ENCODE measurements at places on chromosomes 5 and 9.

DNA sequence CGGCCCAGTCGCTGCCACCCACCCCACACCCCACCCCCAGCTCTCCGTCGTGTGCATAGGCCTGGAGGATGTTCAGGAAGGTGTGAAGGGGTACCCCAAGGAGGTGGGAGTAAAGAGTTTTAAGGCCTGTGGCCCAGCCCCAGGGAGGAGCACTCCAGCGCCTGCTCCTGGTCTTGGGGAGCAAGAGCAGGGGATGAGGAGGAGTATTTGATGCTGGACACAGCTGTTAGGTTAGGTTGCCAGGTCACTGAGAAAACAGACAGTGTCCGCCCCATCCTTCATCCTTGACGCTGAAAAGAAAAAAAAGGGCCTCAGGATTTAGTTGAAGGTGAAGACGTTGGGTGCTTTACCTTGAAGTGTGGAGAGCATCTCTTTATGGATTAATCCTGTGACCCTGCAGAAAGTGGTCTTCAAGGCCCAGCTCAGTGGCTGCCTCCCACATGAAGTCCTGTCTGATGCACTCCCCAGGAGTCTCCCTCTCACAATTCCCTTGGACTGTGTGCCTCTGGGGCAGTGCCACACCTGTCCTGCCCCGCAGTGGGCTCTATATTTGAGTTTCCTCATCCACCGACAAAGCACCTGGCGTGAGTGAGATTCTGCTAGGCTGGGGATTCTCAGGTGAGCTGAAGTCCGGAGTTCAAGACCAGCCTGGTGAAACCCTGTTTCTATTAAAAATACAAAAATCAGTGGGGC is 101.8 kb downstream of the SPRY4 start:
- DNase-seq = no peak

DNA sequence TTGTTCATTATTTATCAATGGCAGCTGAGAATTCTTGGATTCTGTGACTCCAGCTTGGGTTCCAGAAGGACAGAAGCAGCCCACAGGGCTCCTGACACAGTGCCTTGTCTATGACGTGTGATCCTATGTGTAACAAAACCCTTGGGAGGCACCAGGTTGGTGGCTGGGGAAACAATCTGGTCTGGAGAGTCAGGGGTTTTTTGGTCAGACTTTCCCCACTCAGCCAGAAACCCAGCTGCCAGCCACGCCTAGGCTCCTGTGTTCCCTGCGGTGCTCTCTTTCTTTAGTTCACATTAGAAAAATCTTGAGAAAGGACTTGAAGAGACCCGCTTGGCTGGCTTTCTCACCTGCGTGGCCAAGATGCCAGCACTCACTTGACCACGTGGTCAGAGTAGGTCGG is 15.5 kb upstream of the ZBED3 start:
- no peak for DNase-seq

DNA sequence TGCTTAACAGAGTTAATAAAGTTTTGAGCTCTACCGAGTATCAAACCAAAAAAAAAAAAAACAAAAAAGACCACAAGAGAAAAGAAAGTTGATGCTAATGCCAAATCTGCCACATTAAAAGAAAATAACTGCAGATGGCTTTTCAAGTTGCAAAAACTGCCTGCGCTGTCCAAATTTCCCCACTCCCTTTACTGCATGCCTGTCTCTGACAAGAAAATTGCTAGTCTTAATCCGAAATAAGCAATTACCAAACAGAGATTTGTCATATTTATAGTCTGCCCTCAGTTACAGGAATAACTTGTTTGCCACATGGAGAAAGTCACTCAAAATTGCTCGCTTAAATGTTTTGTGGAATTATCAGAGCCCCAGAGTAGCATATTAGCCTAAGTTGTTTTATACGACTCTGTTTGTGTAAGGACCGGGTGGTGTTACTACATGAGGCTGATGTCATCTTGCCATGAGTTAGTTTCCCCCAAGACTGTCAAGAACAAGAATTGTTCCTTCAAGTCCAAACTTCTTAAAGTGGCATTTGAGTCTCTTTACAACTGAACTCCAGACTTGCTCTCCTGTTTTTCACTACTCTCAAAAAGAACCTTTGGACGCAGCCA is 160.9 kb downstream of the CEP120 start:
- DNase-seq = no peak

GRCh38 chr5:135020111-135020895 is 13.7 kb downstream of the PITX1 start:
- DNase-seq = no peak

DNA sequence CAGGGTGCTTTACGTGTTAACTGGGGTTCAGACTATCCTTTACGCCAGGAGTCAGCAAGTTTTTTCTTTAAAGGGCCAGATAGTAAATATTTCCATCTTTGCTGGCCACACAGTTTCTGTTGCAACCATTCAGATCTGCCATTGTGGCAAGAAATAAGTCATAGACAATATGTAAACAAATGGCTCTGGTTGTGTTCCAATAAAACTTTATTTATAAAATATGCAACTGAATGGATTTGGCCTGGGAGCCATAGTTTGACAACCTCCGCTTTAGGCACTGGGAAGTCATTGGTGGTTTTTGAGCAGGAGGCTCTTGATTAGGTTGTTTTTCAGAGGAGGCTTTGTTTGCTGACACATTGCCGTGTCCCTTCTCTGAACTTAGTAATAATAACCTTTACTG is 90.7 kb downstream of the INSYN2B start:
- no peak for DNase-seq

GRCh38 chr5:27708534-27708933 is 670.1 kb upstream of the CDH9 start:
- peak; percentile 30 for DNase-seq

DNA sequence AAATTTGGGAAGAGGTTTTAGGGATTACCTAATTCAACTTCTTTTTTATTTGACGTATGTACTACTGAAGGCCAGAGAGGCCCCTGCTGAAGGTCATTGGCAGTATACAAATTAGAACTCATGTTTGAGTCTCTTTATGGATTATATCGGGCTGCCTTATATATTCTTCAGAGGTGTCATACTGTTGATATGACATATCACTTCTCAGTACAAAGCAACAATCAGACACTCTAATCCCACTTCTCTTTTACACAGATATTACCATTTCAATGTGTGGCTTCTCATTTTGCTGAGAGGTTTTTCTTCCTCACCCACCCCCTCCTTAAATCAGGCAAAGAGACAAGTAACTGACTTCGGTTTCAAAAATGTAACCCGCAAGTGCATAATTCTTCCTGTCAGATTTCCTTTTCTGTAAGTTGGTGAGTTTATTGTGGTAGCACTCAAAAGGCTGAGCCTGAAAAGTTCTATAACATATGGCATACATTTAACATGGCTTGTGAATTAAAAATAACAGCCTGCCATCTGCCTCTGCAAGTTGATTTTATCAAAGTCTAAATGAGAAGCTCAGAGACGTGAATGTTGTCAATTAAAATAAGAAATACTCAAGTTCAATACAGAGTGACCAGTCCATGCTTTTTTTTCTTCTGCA is 163.6 kb upstream of the RORB start:
- no peak for DNase-seq

GRCh38 chr5:2755076-2755680 is 3.7 kb upstream of the IRX2 start:
- DNase-seq = no peak

GRCh38 chr5:79843450-79844388 is 147.3 kb downstream of the MTX3 start:
- DNase-seq = no peak

DNA sequence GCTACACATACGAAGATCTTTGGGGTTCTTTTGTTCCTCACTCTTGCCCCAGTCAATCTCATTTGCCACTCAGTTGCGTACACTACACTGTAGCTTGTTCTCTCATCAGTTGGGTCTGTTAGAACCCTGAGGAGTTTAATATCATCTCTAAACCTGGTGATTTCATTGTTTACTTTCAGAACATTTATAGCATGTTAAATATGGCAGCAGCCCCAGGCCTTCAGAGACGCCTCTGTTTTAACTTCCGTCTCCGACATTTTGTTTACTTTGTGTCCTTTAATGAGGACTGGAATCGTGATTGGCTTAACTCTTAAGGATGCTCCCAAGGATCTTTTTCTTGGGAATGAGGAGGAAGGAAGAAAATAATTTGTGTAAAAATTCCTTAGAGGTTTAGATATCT is 510.1 kb downstream of the NR2F1-AS1 start:
- DNase-seq = no peak

- peak; percentile 74 for DNase-seq
Observed at GRCh38 chr5:56075361-56075760, 80.6 kb upstream of the IL6ST start.

DNA sequence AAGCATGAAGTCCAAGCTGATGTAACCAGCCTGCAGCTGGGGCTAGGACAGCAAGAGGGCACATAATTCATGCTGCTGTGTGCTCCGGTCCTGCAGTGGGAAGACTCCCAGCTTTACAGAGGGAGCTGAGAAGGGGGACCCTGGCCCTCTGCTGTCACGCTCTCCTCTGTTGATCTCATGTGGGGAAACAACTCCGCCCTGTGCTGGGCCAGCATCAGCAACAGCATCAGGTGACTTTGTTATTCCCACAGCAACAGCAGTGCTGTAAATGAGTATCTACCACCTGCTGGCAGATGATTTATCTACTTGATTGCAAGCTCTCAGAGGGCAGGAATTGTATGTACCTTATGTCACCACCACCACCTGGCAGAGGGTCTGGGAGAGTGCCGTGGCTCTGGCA is 176.2 kb downstream of the COL23A1 start:
- no peak for DNase-seq

DNA sequence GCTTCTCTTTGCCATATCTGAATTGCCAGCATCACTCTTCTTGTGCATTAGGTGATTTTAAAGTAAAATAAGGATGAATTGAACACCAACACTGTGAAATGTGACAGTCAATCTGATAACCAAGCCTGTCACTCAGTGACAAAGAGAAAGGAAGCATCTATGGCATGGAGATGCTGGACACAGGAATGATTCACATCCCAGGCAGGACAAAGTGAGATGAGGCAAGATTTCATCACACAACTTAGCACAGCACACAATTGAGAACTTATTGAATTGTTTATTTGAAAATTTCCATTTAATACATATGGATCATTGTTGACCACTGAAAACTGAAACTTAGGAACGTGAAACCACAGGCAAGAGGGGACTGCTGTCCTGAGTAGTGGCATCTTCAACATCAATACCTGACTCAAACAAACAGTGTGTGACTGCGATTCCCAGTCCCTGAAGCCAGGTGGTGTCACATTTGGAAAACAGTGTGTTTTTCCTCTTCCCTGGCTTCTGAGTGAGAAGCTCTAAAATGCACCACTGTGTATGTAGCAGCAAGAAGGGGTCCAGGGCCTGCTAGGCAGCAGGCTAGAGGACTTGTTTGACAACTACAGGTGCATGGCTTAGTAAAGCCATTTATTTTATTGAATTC is 10.7 kb downstream of the GAPT start:
- no peak for DNase-seq

DNA sequence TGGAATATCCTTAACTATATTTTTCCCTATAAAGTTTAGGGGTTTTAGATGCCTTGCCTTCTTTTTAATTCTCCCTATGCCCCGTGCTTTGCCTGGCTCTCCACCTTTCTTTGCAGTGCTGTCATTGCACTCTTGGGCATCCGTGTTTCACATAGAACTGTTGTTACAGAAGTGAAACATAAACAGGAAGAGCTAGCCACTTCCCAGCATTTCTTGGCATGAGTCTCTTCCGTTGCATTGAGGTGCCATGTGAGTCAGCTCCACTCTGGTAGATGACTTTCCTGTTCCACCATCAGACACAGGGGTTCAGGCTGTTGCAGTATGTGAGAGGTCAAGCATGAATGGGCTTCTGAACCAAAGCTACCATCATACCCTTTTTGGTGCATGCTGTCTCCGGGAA is 73.4 kb downstream of the ANGPTL2 start:
- DNase-seq = peak; percentile 92

- peak; percentile 75 for DNase-seq
Observed at GRCh38 chr9:127835991-127836516, 18.4 kb downstream of the ENG start.

DNA sequence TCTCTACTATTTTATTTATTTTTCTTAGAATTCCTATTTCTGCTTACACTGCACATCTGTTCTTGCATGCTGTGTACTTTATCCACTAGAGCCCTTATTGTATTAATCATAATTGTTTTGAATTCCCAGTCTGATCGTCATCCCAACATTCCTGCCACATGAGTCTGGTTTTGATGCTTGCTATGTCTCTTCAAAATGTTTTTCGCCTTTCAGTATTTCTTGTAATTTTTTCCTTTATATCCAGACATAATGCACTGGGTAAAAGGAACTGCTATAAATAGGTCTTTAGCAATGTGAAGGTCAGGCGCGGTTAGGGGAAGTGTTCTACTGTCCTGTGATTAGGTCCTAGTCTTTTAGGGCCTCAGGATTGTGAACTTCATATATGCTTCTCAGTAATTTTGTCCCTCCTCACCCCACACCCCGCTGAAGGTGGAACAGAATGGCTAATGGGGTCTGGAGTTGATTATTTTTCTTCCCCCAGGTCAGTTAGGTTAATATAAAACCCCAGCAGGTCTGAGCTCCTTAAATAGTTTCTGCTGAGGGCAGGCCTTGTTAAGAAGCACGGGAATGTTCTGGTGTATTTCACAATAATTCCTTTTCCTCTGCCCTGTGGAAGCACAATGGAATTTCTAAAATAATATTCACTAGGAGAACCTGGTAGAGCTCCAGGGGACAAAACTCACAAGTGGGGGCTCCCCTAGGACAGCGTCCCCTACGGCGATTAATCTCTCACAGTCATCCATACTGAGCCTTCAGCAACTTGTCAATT is 146.6 kb upstream of the TUT7 start:
- peak; percentile 93 for DNase-seq

GRCh38 chr5:144422018-144422727 is 251.5 kb downstream of the KCTD16 start:
- DNase-seq = no peak

- no peak for DNase-seq
Observed at GRCh38 chr9:91320299-91320698, 41.4 kb downstream of the AUH start.

GRCh38 chr5:91957666-91958065 is 574.5 kb upstream of the ARRDC3 start:
- DNase-seq = peak; percentile 16

- DNase-seq = no peak
Observed at GRCh38 chr9:137126786-137127185, 12.2 kb upstream of the GRIN1 start.

- DNase-seq = no peak
Observed at GRCh38 chr5:111738118-111738517, 18.9 kb downstream of the NREP start.

GRCh38 chr5:76709762-76710161 is 6.2 kb upstream of the F2R start:
- DNase-seq = peak; percentile 74

GRCh38 chr5:96655506-96655905 is 6.7 kb upstream of the CAST start:
- peak; percentile 27 for DNase-seq

- DNase-seq = no peak
Observed at GRCh38 chr5:96966801-96967200, 30.9 kb downstream of the LNPEP start.

Measured in choroid plexus epithelial cell (primary cell).